ENCODE measurements at places on chromosomes 12 and 14.

GRCh38 chr12:94952325-94952724, 51.2 kb downstream of the NDUFA12 start:
- no peak for DNase-seq

DNA sequence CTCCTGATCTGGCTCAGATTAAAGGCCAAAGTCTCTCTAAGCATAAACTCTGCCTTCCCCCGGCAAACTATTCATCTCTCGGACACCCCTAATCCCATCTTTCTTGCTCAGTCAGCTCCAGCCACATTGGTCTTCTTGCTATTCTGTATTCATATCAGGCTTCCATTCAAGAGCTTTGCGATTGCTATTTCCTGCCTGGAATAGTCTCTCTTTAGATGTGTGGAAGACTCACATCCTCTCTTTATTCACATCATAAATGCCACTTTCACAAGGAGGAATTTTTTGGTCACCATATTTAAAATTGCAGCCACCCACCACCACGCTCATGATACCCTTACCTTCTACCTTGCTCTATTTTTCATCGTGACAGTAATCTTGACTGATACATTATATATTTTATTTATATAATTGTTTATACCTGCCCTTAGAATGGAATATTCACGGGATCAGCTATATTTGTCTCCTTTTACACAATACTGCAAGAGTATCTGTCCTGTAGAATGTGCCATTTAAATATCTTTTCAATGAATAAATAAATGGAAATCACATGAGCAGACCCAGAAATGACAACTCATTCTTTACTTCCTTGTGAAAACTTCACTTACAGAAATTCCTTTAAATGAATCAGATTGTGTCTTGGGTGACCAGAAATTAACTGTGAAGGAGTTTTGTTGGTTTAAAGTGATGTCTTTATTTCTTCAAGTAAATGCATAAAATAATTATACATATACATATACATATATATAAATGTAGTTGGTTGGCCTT, 780.6 kb upstream of the FLRT2 start:
- no peak for DNase-seq

- no peak for DNase-seq
These were observed 370.3 kb downstream of the DAD1 start for GRCh38 chr14:22218728-22219127.

GRCh38 chr12:124410354-124411175, 115.7 kb downstream of the RFLNA start:
- DNase-seq: no peak

GRCh38 chr12:45216983-45217485, 1.1 kb downstream of the ANO6 start:
- DNase-seq: no peak

DNA sequence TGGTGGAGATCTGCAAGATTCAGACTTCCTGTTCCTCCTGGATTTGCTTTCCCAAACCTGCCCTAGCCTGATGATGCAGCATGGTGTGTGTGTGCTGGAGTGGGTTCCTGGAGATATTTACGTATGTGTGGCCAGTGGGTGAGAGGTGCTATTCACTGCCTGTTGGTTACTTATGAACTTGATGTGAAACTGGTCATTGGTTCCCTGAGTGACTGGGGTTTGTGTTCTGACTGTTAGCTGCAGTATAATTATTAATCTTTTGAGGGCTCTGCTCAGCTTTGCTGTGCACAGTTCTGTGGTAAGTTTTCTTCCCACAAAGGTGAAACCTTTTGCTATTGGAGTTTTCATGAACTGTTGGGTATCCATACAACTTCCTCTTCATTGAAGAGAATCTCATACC, 541.8 kb upstream of the FBXO33 start:
- DNase-seq: no peak

DNA sequence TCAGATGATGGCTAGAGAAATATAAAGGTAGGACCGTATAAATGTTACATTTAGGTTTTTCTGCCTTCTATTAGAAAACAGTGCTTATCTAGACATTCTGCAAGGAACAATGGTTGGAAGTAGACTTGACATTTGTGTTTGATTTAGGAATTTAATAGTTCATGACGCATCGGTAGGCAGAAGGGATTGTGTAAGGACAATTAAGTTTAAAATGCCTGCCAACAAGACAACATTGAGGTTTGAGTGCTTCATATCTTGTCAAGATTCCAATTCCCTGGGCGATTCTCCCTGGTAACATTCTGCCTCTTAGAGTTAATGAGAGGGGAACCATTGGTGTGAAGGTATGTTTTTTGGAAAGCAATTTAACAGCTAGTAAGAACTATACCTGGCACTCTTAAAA, 186.8 kb upstream of the RBM19 start:
- DNase-seq: no peak

GRCh38 chr14:25944020-25944419, 653.8 kb downstream of the NOVA1 start:
- DNase-seq: no peak

GRCh38 chr12:110020956-110021355, 21.7 kb downstream of the ANKRD13A start:
- DNase-seq: no peak

DNA sequence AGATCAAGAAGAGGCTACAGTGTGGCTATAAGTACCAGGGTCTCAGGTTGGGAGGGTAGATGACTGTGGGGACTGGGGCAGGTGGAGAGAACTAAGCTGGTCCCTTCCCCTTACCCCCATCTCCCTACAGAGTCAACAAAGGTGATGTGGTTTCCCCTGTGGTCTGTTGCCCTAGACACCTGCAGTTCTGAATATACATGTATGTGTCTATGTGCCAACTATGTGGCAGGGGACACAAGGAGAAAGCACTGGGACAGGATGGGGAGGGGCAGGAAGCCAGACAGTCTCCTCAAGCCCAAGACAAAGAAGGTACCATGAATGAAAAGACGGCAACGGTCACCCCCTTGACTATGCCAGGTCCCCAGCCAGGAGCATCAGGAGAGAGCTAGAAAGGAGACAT, 4.5 kb upstream of the HDAC7 start:
- no peak for DNase-seq

GRCh38 chr12:104713444-104713843, 244.6 kb downstream of the SLC41A2 start:
- DNase-seq: no peak

- no peak for DNase-seq
These were observed 11.3 kb upstream of the EDDM3A start for GRCh38 chr14:20734430-20734806.

DNA sequence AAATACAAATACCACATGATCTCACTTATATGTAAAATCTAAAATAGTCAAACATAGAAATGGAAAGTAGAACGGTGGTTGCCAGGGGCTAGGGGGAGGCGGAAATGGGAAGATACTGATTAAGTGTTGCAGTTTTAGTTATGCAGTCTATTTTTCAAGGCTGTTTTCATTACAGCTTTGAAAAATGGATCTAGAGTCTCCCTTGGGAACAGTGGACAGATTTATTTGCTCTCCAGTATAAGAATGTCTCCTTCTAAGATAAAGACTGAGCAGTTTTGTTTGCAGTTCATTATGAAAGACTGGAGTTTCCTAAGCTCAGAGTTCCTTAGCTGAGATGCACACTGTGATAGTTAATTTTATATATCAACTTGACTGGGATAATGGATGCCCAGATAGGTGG, 202.5 kb downstream of the KLHL28 start:
- DNase-seq: no peak

- no peak for DNase-seq
These were observed 65.3 kb upstream of the LRFN5 start for GRCh38 chr14:41541333-41541732.

DNA sequence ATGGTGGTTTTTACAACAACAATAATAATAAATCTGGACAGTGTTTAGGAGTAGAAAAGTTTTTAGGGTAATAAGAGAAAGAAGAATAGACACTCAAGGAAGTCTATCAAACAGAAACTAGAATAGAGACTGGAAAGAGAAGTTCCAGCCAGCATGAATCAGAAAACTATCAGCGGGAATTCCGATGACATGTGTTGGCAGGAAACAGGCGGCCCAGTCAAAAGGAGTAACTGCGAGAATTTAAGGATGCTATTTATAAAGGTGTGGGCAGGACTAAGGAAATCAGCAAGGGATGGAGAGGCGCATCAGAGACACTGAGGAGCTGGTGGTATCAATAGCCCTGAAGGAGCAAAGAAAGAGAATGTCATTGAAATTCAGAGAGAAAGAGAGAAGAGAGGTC, 89.9 kb downstream of the TBX5 start:
- no peak for DNase-seq

GRCh38 chr14:35155962-35156361, 33.6 kb downstream of the PRORP start:
- DNase-seq: peak; percentile 45

GRCh38 chr12:80472911-80473500, 29.0 kb downstream of the PTPRQ start:
- DNase-seq: peak; percentile 6

- no peak for DNase-seq
These were observed 77.8 kb downstream of the SLC24A4 start for GRCh38 chr14:92400579-92401444.

- DNase-seq: no peak
These were observed 5.5 kb downstream of the UBE3B start for GRCh38 chr12:109482894-109483293.

DNA sequence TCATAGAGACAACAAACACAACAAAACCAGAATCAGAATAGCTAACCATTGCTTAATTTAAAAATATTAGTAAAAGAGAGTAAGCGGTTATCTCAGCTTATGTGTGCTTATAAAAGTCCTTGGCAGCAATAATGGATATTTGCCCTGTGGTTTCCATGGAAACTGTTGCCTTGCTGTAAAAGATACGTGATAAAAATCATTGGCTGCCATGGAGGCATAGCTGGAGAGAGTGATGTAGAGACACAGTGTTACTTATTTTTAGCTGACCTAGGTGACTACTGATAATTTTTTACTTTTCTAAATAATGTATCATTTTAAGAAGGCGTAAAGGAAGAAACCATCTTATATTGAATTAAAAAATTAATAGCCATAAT, 92.9 kb downstream of the ERC1 start:
- DNase-seq: no peak

DNA sequence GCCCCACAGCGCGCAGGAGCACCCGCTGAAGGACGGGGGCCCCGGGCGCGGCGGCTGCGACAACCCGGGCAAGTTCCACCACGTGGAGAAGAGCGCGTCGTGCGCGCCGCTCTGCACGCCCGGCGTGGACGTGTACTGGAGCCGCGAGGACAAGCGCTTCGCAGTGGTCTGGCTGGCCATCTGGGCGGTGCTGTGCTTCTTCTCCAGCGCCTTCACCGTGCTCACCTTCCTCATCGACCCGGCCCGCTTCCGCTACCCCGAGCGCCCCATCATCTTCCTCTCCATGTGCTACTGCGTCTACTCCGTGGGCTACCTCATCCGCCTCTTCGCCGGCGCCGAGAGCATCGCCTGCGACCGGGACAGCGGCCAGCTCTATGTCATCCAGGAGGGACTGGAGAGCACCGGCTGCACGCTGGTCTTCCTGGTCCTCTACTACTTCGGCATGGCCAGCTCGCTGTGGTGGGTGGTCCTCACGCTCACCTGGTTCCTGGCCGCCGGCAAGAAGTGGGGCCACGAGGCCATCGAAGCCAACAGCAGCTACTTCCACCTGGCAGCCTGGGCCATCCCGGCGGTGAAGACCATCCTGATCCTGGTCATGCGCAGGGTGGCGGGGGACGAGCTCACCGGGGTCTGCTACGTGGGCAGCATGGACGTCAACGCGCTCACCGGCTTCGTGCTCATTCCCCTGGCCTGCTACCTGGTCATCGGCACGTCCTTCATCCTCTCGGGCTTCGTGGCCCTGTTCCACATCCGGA, 1.4 kb downstream of the FZD10 start:
- no peak for DNase-seq

GRCh38 chr12:39429809-39430208, 13.1 kb downstream of the KIF21A start:
- DNase-seq: no peak

- no peak for DNase-seq
These were observed 524.8 kb upstream of the STXBP6 start for GRCh38 chr14:25574628-25575325.

DNA sequence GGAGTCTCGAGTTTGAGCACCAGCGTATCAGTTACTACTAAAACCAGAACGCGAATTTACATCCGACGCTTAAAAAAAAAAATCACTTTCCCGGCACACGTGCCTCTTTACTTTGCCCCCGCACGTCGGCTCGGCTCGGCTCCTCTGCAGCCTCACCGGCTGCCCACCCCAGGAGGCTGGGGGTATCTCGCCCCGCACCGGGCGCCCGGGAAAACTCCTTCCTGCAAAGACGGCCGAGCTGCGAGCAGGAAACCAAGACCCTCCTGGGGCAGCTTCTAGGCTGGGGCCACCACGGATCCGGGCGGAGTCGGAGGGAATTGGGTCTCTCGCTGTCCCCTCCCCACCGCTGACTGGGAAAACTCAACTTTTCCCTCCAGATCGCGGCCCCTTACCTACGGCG, 610 bp downstream of the VSIG10 start:
- peak; percentile 17 for DNase-seq

DNA sequence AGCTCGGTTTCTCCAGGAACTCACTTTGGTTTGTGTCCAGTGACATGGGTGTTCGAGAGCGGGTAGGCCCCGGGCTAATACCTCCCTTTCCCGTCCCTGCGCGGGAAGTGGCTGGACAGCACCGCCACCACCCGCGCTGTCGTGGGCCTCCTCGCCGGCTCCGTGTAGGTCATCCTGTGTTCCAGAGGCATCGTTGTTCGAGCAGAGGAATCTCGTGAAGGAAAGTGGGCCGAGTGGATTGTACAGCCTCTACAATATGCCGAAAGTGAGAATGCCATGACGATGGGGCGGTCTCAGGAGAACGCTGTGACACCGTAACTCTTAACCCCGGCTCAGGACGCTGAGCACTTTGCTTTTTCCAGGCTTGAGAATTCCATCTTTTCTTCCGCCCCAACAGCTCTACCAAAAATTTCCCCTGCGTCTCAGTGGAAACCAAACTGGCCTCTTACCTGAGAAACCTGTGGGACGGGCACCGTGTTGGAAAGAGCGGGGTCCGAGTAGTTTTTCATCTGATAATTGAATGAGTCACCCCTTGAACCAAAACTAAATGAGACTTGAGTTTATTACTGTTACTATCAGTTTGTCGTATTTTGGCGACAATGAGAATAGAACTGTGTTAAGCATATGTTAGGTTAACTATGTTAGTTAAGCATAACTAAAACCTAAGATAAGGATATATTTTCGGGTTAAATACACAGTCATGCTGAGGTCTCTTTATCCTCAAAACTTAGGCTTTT, 510 bp downstream of the EIF2S1 start:
- no peak for DNase-seq

DNA sequence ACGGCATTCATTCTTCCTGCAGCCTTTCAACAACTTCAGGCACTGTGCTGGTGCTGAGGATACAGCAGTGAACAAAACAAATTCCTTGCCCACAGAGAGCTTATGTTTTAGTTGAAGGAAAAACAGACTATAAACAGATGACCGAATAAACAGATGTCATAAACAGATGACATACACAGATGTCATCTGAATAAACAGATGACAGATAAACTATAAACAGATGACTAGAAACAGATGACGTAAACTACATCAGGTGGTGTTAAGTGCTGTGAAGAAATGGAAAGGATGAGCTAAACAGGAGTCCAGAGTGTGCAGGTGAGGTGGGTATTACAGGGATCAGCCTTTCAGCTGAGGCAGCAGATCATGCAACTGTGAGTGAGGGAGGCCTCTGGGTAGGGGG, 80.9 kb downstream of the FAR2 start:
- DNase-seq: no peak
